ENCODE measurements at places on chromosomes 2 and 18.

DNA sequence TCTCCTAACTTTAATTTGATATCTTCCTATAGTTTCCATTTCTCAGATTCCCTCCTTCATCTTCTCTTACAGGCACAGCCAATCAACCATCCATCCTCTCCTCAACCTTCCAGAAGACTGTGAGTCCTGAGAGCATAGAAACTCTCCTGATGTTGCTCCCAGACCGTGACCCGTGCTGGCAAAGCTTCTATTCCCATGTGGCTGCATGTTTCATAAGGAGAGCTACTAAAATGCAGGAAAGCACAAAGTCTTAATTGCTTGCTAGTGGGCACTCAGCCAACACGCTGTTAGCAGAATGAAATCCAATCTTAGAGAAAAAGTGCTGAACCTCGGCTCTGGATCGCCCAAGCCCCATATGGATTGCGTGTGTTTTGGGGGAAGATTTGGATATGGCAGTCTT, 1244.7 kb upstream of the ZEB2 start:
- no peak for DNase-seq

GRCh38 chr2:12934146-12934756, 217.5 kb downstream of the TRIB2 start:
- DNase-seq: no peak

DNA sequence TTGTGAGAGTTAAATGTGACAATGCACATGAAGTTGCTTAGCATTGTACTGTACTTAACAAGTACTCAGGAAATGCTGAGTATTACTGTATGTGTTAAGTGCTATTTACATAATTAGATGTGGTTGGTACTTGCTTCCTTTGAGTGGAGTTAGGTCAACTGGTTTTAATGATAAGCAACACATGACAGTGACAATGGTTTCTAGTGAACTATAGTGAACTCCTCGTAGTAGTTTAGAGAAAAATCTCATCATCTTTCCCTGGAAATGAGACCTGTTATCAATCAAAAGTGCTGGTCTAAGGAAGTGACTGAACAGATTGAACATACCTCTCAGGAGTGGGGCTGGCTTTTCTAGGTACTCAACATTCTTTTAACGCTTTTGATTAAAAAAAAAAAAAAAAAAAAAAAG, 29.2 kb upstream of the ZDBF2 start:
- peak; percentile 8 for DNase-seq

DNA sequence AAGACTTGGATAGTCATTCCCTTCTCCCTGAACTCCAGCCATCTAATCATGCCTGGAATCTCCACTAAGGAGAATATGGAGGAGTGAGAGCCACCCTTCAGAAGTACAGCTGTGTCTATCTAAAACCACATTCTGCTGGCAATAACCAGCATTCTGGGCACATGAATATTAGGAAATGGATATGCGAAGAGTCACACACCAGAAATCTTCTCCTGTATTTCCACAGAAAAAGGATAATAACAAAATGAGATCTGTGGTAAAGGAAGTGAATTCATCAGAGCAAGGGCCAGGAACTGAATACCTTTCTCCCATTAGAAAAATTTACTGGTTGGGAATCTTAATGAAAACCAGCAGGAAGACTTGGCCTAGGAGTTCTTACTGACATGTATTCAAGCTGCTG, 218.8 kb downstream of the SCG2 start:
- DNase-seq: no peak

- no peak for DNase-seq
These were observed 149.2 kb downstream of the FAM210A start for GRCh38 chr18:13577091-13577697.

- no peak for DNase-seq
These were observed 8.0 kb downstream of the PCARE start for GRCh38 chr2:29066271-29066860.

GRCh38 chr2:96151595-96152303, 6.5 kb upstream of the DUSP2 start:
- DNase-seq: no peak

DNA sequence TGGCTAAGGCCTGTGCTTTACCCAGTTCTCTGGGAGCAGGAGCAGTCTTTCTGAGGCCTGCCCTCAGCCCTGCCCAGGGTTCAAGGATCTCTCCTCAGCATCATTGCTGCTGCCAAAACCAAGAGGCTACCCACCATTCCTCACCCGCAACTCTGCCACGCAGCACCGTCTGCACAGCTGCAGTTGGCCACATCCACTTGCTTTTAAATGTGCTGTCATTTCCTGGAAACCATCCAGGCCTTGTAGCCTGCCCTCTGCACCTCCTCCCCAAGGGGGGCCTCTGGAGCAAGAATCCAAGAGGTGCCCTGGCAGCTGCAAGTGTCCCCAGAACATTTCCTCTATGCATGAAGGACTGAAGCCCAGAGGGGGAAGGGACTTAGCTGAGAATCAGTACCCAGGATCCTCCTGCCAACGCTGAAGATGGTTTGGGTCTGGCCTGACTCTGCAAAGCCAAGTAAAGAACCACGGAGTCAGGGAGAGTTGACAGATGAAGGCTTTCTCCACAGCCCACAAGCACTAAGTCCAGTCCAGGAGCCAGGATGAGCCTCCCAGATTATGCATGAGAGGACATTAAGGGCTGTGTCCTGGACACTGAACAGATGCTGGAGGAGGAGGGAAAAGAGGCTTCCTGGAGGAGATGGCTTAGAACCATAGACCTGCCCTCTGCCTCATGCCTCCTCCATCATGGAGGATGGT, 14.9 kb downstream of the EMX1 start:
- no peak for DNase-seq

GRCh38 chr2:227782804-227783203, 30.8 kb upstream of the CCL20 start:
- DNase-seq: no peak

- no peak for DNase-seq
These were observed 33.1 kb upstream of the DYNAP start for GRCh38 chr18:54557958-54558357.

- no peak for DNase-seq
These were observed 57.7 kb downstream of the PRKCE start for GRCh38 chr2:45709137-45709536.

DNA sequence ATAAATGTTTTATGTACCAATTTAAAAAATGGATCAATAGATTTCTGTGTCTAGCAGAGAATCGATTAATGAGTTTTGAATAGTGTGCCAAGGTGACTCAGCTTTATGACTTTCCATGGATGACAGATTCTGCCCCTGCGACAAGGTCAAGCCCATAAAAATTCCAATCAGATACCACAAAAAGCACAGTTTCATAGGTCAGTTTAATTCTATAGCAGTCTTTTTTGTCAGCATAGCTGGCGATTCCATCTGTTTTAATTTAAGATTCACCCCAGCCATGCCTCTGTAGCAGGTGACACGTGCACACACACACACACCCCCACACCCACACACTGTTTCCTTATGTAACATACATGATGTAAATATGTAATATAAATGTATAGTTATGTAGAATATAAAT, 28.9 kb downstream of the RAB31 start:
- DNase-seq: no peak

- DNase-seq: no peak
These were observed 135.1 kb upstream of the TFPI start for GRCh38 chr2:187689372-187689771.

DNA sequence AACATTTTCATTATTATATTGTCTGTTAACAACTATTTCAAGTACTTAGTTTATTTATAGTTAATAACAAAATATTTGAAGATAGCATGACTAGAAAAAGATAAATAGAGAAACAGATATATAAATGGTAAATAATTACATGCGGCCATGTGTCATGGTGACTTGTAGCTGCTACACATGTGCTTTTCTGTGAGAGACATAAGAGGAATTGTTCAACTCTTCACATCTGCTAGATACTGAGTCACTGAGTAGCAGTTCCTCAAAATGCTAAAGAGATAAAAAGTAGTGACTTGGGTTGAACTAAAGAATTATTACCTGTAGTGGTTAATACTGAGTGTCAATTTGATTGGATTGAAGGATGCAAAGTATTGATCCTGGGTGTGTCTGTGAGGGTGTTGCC, 37.5 kb upstream of the SCN9A start:
- DNase-seq: no peak

DNA sequence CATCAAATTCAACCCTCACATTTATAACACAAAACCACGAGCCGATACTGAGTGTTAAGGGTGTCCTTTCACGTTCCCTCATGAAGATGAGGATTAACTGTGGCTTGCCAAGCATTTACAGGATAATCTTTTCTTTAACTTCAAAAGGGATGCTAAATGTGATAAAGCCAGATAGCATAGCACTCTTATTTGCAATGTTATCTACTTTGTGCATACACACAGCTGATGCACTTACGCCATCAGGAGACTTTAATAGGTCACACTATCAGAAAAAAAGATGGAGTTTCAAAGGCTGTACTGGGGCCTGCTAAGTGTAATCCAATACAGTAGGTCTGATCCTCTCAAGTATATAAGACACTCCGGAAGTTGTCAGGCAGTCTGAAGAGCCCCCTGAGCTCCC, 572.7 kb downstream of the PIK3C3 start:
- no peak for DNase-seq

GRCh38 chr2:96960153-96960961, 26.0 kb downstream of the FAM178B start:
- DNase-seq: peak; percentile 78

DNA sequence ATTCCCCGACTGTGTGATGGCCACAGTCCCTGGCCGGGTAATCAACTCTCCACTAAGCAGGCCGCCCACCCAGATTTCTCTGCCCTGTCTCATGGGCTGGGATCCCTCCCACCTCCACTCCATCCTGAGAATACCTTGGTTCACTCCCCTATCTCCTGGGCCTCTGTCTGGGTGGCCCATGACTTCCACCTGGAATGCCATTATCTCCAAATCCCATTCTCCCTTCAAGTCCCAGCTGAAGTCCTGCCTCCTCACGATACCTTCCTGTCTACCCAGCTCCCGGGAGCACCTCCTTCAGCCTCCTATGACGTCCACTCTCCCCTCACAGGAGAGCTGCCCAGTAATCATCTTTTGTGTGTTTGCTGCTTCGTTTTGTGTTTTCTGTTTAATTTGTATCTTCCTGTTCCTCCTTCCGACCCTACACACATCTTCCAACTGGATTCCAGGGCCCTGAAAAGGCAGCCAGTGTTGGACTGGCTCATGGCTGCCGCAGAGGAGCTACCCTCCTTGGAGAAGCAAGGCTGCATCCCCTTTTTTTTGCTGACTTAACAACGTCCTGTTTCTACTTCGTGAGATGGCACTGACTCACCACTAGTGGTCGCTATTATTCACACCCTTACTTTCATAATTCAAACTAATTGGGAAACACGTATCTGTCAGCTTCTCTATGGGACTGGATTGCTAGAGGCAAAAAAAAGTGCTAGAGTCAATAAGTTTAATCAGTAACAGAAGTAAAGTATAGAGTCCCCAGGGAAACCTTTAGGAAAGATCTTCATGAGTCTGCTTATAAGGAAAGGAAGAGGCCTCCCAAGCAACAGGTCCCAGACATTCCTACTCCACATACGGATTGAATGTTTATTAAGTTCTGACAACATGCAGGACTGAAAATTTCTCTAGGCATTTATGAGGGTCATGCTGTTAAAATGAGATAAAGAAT, 171.9 kb upstream of the GATA6 start:
- DNase-seq: peak; percentile 28

DNA sequence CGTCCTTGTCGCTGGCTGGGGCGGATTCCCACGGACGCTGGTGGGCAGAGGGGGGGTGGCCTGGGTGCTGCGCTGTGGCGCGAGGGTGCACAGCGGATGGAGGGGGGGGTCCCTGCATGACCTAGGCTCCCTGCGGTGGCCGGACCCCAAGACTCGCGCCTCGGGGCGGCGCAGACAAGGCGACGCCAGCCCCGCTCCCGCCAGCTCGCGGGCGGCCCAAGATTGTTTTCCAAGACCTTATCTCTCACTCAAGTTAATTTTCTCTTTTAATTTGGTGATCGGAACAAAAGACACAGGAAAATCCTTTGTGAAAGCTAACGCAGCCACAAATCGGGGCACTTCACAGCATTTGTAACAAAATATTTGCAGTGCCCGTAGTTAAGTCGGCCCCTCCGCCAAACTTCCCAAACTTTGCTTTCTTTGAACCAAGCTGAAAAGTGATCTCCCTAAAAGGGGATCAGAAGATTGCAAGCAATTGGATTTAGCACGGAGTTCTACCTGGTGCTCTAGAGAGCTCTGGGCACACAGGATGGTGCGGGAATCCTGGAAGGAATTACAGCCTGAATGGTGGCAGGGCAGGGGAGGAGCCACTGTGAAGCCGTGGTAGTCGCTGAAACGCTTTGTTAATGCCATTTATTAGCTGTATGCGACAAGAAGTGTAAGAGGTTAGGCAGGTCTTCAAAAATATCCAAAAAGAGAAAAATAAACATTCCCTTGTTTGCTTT, 4.8 kb upstream of the ID2 start:
- peak; percentile 62 for DNase-seq

DNA sequence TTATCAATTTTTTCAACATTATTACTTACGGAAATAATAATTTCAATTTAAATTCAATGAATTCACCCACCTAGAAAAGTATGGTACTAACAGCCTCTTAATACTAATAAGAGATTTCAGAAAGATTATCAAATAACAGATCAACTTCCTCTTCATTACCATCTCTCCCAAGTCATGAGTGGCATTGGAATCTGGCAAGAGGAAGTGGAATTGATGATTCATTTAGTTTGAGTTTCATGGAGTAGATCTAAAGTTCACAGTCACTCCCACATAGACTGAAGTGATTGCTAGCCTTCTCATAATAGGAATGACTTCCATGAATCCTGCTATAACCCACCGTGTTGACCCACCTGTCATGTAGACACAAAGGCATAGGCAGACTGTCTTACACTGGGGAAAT, 77.7 kb upstream of the WDR75 start:
- no peak for DNase-seq

GRCh38 chr18:56748698-56749268, 97.6 kb downstream of the WDR7 start:
- DNase-seq: peak; percentile 12

DNA sequence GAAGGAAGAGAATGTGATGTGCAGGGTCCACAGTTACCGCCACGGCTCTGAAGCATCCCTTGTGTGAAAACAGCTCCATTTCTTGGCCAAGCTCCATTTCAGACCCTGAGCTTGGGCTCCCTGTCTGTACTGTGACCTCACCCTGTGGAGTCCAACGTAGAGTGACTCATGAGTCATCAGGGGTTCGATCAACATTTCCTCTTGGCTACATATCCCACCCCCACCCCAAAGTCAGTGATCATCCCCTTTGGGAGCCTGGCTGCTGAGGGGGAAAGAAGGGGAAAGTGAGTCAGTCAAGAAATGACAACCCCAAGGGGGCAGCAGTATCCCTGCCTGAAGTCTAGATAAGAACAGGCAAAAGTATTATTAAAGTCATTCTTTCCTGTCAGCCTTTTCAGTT, 62.2 kb downstream of the PAPOLG start:
- DNase-seq: no peak

- peak; percentile 20 for DNase-seq
These were observed 135.5 kb downstream of the GAREM1 start for GRCh38 chr18:32335228-32335627.

GRCh38 chr2:206585335-206585734, 57.0 kb upstream of the FAM237A start:
- DNase-seq: no peak
